ENCODE measurements at places on chromosomes 3 and 15. TPM values are rescaled to one million over a fixed set of nuclear protein-coding genes. Genes with fewer than 3 reads are reported as not detected.
A peak's percentile ranks its signal among the peaks of the same experiment; 100 is the strongest.

The LMAN1L gene
- 0.80 TPM for total RNA-seq

The TMEM212 gene
- total RNA-seq: not detected

The SH2D7 gene
- not detected for total RNA-seq

The ARPP21 gene
- total RNA-seq: not detected

The SLC25A36 gene
- 52.0 TPM for total RNA-seq

The RLBP1 gene
- total RNA-seq: not detected

The PRRT3 gene
- 1.8 TPM for total RNA-seq

The CCR2 gene
- total RNA-seq: not detected

The CCDC50 gene
- 77.2 TPM for total RNA-seq

The RASGRF1 gene
- total RNA-seq: 0.73 TPM

The PIERCE2 gene
- total RNA-seq: 0.86 TPM

The VWA5B2 gene
- 0.13 TPM for total RNA-seq

The LRRC34 gene
- total RNA-seq: 9.7 TPM

The CKMT1B gene
- total RNA-seq: 1.6 TPM

The AGBL1 gene
- not detected for total RNA-seq

The TMEM108 gene
- total RNA-seq: not detected

DNA sequence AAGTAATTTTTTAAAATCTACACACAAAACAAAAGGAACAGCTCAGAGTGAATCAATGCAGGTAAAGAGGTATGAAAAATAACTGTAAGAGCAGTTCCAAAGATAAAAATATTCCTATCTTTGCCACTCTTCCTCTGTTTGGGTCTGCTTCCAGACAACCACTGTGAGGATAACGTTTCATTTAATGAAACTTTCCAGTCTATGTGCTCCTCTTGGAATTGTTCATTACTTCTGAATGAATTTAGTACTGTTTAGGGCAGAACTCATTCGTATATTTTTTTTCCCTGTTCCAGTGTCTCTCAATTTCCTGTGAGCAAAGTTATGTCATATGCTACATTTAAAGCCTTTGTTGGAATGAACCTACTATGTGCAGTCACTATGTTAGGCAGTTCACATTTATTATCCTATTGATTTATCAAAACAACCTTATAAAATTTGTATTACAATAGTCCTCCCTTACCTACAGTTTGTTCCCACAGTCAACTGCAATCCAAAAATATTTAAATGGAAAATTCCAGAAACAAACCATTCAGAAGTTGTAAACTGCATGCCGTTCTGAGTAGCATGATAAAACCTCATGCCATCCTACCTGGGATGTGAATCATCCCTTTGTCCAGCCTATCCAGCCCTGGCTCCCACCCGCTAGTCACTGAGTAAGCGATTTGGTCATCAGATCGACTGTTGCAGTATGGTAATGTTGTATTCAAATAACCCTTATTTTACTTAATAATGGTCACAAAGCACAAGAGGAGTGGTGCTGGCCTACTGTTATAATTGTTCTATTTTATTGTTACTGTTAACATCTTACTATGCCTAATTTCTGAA is 98.1 kb downstream of the TMCC1 start:
- no peak for DNase-seq

- no peak for DNase-seq
Observed at GRCh38 chr3:182879031-182879611, 85.8 kb downstream of the ATP11B start.

DNA sequence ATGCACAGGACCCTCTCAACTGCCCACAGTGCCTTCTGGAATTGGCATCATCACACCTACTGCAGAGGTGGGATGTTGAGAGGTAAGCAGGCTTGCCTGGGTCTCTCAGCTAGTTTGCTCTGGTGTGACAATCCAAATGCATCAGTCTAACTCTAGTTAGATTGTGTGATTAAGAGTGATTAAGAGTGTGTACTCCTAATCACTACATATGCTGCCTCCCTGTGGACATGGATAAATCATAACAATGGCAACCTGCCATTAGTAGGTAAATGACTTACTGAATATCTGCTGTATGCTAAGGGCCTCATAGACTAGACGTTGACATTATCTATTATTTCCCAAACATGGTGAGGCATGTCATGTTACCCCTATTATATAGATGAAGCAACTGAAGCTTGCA is 342.1 kb downstream of the OCA2 start:
- DNase-seq: no peak

- no peak for DNase-seq
Observed at GRCh38 chr3:15450438-15451215, 23.2 kb downstream of the EAF1 start.

- DNase-seq: no peak
Observed at GRCh38 chr3:110955301-110955880, 116.2 kb upstream of the NECTIN3 start.

- DNase-seq: no peak
Observed at GRCh38 chr3:144470666-144471065, 499.0 kb downstream of the DIPK2A start.

DNA sequence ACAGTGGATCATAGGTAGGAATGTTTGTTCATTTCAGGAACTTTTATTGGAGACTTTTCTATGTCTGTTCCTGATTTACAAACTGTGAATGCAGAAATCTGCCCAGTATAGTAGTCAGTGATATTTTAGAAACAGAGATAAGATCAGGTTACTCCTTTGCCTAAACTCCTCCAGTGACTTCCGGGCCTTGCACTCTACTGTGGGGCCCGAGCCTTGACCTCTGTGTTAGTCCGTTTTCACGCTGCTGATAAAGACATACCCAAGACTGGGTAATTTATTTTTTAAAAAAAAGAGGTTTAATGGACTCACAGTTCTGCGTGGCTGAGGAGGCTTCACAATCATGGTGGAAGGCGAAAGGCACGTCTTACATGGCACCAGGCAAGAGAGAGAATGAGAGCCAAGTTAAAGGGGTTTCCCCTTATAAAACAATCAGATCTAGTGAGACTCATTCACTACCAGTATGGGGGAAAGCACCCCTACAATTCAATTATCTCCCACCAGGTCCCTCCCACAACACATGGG is 127.1 kb downstream of the DNAJB8 start:
- DNase-seq: no peak

DNA sequence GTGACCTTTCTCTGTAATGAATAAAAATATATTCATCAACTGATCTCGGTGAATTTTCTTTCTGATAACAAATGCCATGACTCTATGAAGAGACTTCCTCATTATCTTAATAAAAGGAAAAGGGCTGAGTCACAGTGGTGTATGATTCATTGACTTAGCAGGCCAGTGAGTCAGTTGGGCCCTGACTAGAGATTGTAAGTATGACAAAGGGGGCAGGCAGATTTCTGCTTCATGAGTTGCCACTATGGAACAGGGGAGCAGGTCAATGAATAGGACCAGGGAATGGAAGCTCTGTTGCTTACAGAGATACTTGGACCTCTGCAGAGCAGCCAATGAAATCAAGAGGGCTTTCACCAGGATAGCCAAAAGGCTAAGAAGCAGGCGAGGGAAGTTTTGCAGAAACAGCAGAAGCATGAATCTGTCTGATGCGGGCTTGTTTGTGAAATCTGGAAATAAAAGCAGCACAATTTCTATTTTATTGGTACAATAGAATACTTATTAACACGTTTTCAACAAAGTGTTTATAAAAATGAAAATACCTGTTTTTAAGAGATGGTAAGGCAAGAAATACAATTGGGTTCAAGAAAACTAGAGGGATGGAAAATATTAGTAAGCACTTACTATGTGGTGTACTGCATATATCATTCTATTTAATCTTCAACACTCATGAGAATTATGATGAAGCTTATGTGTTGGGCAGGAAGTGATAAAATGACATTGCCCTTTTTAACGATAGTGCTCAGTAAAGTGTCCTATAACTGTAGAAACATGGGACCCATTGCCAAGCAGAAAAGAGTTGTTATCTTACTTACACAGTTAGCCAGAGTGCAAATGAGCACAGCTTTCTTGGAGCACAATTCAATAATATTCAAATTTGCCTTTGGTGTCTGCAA is 169.8 kb upstream of the MYRIP start:
- peak; percentile 74 for DNase-seq

DNA sequence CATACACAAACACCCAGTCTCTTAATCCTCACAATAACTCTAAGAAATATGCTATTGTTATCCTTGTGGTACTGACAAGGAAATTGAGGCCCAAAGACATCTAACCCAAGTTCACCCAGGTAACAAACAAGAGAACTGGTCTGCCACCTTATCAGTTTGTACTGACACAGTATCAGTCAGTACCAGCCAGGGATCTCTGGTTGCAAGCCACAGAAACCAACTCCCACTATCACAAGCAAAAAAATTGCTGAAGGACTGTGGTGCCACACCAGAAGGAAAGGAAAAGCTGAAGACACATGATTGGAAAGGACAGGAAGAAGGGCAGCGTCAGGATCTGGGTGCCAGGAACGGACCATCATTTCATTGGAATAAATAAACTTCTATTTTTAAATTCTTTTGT is 63.8 kb upstream of the GLCE start:
- DNase-seq: no peak

DNA sequence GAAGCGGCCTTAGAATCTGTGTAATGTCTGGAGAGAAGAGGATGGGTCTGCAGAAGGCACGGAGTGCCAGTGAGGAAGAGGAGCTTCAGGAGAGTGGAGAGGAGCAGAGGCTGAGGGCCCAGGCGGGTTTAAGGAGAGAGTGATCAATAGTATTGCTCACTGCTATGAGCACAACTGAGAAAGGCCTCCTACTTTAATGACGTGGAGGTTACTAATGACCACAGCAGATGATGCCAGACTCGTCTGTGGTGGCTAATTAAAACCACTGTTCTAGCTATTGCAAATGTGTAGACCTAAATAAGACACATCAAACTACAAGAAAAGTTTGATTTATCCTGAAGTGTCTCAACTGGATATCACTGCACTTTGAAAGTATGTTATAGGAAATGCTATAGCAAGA is 33.2 kb downstream of the MTMR10 start:
- DNase-seq: no peak

- no peak for DNase-seq
Observed at GRCh38 chr3:108404368-108404767, 106.0 kb downstream of the MYH15 start.

GRCh38 chr15:72169921-72170611 is 27.5 kb downstream of the GRAMD2A start:
- no peak for DNase-seq

- DNase-seq: no peak
Observed at GRCh38 chr3:63135367-63135766, 142.7 kb upstream of the SYNPR start.

GRCh38 chr3:89912031-89912430 is 804.6 kb downstream of the EPHA3 start:
- DNase-seq: no peak

DNA sequence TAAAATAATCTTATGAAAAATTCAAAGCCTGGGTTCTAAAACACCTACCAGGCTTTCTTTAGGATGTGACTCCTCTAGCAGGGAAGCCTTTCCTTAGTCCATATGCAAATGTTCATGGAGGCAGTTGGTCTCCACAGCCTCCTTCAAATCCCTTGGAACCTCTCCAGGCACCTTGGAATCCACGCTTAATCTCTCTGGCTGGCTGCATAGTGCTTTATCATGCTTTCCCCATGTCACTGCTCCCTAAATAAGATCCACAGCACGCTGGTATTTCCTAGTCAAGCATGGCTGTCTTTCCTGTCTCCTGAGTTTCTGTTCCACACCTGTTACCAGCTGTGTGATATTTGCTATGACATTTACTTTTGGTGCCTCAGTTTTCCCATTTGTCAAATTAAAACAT is 71.3 kb downstream of the CLSTN2 start:
- DNase-seq: peak; percentile 47

DNA sequence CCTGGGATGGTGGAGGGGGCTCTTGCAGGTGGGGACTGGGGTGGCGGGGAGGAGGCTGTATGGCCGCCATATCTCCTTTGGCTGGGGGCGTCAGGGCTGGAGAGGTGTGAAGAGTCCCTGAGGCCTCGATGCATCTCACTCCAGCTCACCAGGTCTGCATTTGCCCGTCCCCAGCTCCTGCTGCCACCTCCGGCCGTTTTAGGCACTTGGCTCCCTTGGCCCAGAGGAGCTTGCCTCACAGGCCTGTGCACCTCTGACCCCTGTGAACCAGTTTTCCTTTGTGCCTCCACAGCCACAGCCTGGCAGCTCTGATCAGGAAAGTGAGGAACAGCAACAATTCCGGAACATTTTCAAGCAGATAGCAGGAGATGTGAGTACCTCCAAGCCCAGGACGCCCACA is 49.7 kb downstream of the CAPN3 start:
- DNase-seq: no peak

DNA sequence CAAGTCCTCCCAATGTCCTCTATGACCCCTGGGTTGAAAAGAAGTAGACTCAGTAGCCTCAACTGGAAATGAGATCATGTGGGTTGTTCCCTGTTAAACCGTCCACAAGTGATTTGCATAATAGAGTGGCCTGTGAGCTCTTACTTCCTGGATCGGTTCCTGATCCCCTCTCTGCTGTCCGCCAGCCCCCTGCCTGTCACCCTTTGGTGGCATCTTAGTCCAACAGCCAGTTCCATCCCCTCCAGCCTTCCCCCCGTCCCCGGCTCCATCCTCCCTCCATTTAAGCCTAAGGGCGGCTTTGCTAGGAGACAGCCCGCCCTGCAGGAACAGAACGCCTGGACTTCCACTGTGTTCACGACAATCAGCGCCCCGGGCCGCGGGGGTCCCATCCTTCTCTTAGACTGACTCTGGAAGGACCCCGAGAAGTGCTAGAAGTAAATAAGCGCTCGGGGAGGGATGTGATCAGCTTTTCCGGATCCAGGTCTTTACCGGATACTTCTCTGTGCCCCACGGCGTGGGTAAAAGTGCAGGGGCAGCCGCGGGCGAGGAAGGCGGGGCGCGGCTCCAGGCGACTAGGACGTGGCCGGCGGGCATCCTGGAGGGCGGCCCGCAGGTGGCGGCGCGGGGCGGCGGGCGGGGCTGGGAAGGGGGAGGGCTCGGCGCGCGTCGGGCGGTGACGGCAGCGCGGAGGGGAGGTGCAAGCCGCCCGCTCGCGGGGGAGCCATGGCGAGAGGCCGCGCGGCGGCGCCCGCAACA is 51.2 kb upstream of the ULK4 start:
- DNase-seq: peak; percentile 53

DNA sequence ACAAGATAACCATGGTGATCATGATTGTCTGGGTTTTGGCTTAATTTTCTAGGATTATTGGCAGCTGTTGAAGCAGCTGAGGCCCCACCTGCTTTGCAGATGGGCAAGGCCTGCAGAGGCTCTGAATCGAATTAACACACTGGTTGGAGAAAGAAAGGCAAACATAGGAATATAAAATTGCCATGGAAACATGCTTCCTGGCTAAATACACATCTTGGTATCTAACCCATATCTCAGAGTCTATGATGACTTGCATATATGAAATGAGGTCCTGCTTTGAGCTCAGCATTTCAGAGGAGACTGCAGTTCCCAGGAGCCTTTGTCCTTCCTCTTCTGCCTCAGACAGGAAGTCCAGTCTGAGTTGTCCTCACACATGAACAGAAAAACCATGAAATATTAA is 24.3 kb upstream of the SV2B start:
- no peak for DNase-seq

- peak; percentile 6 for DNase-seq
Observed at GRCh38 chr15:63727542-63727941, 106.2 kb downstream of the HERC1 start.

GRCh38 chr3:59286791-59287531 is 237.1 kb upstream of the CFAP20DC start:
- no peak for DNase-seq

- no peak for DNase-seq
Observed at GRCh38 chr3:126434931-126435411, 40.3 kb downstream of the CFAP100 start.
